ENCODE measurements at places on chromosomes 12 and 14. TPM values are rescaled to one million over a fixed set of nuclear protein-coding genes. Genes with fewer than 3 reads are reported as not detected.

The KRT6C gene
- total RNA-seq = not detected

The SUOX gene
- total RNA-seq = 9.3 TPM

The FGF23 gene
- not detected for total RNA-seq

The PTPRQ gene
- not detected for total RNA-seq

The ANO2 gene
- not detected for total RNA-seq

The NCAPD2 gene
- total RNA-seq = 104 TPM
